ENCODE measurements at places on chromosomes 11 and 22.
A peak's percentile ranks its signal among the peaks of the same experiment; 100 is the strongest.

GRCh38 chr11:99693941-99694492 lies 673.3 kb downstream of the CNTN5 start:
- peak; percentile 22 for DNase-seq

DNA sequence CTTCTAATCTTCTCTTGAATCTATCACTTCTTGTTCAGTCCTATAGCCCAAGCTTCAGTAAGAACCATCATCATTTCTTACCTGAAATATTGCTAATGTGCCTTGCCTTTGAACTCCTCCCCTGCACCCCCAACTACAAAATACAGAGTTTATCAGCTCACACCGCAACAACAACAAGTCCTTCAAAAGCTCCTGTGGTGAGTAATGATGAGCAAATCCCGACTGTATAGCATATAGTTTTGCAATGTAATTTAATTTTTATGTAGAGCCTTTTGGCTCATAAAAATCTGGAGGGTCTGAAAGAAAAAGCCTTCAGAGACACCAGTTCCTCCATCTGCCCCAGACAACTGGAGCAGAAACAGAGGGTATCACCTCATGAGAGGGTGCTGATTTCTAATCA lies 124.7 kb downstream of the ARHGAP32 start:
- no peak for DNase-seq

- DNase-seq: no peak
Observed at GRCh38 chr11:26859416-26859815, 134.5 kb upstream of the FIBIN start.

DNA sequence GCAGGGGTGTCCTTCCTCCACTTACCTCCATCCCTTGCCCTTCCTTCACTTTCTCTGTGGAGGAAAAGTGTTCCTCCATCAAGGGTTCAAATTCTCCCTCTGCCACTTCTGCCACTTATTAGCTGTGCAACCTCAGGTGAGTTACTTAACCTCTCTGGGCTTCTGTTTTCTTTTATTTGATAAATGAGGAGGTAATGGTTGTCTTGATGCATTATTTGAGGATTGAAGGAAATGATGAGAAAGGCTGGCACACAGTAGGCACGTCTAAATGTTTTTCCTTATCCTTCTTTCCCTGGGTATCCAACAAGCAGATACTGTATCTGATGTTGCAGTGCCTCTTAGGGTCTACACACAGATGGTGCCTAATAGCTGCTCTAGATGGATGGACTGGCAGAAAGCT lies 14.3 kb upstream of the ALX4 start:
- DNase-seq: no peak

DNA sequence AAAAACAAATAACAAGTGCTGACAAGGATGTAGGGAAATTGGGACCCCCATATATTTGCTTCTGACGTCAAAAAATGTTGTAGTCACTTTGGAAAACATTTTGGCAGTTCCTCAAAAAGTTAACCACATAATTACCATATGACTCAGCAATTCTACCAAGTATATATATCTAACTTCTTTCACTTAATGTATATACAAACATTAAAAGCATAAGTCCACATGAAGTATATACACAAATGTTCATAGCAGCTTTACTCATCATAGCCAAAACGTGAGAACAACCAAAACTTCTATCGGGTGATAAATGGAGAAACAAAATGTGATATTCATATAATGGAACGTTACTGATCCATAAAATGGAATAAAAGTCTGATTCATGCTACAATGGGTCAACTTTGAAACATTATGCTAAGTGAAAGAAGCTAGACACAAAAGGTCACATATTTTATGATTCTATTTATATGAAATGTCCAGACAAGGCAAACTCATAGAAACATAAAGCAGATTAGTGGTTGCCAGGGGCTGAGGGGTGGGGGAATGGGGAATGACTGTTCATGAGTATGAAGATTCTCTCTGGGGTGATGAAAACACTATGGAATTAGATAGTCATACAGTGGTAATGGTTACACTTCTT lies 48.7 kb upstream of the TEAD1 start:
- DNase-seq: no peak

GRCh38 chr11:5878564-5878963 lies 1.9 kb upstream of the OR52E4 start:
- no peak for DNase-seq

GRCh38 chr22:35454416-35455054 lies 54.6 kb downstream of the MCM5 start:
- no peak for DNase-seq

DNA sequence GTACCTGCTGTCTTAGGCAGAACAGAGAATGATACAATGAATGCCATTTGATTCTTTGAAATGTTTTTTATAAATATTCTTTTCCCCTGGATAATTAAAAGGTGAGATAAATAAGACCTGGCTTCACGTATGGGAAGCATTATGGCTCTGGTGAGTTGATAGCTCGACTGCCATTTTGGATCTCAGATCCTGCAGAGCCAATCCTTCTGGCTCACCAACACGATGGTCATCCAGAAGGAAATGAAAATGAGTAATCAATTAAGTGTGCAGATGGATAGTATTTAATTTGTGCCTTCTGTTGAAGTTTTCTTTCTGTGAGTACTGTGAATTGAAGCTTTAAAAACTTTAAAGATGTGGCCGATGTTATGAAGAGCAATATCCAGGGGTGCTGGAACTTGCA lies 2.7 kb downstream of the TNRC6B start:
- no peak for DNase-seq

GRCh38 chr11:35763301-35763700 lies 100.7 kb downstream of the TRIM44 start:
- DNase-seq: no peak

DNA sequence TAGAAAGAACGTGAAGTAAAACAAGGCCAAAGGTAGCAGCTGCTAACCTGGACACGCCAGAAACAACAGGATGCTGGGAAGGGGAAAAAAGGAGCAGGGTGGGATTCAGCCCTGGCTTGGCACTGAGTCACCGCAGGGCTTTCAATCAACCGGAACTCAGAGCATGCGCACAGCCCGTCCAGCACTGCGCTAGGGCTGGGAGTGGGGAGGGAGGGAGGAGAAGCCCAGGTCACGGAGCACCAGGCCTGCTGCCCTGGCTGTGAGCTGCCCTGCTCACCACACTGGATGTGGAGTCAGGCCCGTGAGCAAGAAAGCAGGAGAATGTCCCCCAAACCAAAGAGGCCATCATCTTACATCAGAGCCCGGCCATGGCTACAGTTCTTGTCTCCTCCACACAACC lies 51.5 kb downstream of the APOL1 start:
- no peak for DNase-seq

GRCh38 chr11:90639461-90639993 lies 416.7 kb upstream of the CHORDC1 start:
- DNase-seq: no peak

DNA sequence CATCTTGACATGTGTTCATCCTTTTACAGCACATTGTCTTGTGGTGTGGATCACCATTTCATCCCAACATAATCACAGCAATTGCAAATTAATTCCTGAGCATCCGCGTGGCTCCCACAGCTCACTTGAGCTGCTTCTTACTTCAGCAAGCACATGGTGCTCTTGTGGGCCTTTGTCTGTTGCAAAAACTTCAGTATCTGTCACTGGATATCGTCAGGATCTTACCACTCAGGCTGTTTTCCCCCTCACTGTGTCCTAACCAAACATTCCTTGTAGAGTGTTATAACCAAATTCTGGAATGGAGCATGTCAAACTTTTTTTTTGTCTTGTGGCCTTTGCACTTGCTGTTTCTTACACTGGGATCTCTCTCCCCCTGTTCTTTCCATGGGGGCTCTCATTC lies 683.1 kb upstream of the ARHGAP42 start:
- DNase-seq: no peak

DNA sequence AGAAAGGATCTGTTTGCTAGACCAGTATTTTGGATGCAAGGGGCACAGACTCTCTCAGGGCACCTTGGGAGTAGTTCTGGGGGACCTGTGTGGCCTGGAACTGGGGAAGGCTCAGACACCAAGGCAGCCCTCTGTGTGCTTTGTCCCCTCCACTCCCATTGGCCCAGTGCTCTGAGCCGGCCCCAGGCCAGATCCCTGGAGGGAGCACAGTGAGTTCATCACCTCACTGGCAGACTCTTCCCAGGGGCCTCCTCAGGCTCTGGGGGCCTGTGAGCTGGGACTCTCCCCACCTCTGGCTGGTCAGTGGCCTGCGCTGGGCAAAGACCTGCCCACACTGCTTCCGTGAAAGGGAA lies 51.7 kb downstream of the CHRDL2 start:
- no peak for DNase-seq

DNA sequence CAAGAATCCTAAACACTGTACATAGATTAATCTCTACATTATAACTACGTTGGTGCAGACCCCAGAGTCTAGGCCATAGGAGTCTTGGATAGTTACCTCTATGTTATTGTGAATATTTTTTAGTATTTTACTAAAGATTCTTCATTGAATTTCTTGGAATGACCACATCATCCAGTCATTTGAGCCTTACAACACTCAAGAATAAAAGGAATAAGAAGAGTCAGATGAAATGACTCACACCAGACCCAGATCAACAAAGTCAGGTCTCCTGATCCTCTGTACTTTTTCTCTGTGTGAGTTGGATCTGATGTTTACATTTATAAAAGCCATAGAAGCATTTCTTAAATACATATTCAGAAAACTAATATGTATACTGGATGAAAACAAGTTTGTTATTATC lies 179.2 kb upstream of the ARHGAP20 start:
- DNase-seq: no peak

DNA sequence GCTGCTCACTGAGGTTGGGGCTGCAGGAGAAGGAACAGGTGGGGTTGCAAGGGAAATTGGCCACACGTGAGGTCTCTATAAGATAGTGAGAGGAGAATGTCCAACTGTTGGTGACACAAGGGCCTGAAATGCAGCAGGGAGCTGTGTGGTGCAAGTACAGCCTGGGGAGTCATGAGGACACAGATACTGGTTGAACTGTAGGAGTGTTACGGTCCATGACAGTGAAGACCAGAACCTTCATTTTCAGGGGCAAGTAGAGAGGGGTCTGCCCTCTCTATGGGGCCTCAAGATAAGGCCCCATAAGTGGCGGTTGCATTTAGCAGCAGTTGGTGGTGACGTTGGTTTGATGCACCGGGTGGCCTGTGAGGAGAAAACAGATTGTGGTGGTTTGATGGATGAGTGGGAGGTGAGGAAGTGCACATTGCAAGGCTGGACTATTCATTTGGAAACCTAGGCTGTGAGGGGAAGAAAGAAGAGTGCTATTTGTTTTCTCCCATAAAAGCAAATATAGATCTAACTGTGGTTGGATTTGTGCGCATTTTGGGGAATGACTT lies 39.4 kb downstream of the MICAL2 start:
- no peak for DNase-seq

- no peak for DNase-seq
Observed at GRCh38 chr22:20885017-20885556, 26.3 kb downstream of the SNAP29 start.

GRCh38 chr11:16981651-16982194 lies 32.5 kb downstream of the PLEKHA7 start:
- DNase-seq: no peak

Measured in NCI-H2171 (cell line).